ENCODE measurements at places on chromosomes 16 and 17. TPM values are rescaled to one million over a fixed set of nuclear protein-coding genes. Genes with fewer than 3 reads are reported as not detected.

DNA sequence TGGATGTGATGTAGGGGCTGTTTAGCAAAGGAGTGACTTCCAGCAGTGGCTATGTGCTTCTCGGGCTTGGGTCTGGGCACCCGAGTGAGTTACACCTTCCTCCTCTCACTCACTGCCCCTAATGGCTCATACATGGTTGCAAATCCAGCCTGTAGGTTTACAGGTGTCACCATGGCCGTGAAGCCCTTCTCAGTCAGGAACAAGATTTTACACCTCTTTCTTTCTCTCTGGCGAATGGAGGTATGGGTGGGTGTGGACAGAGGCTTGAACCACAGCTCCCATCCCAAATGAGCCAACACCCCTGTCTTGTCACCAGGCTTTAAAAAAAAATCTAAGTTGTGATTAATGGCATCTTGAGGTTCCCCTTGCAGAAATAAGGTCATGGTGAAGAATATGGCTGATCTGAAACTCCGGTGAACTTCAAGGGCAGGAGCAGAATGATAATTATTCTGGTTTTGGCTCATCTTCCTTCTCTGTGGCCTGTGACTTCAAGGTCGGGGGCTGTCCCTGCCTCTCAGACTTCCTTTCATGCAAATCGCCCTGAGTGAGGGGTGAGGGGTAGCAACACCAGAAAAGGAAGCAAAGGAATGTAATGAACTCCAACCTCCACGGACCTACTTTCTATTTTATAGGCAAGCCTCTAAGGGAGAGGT lies 331.2 kb downstream of the MAF start:
- peak; percentile 72 for DNase-seq

- no peak for DNase-seq
Measured at GRCh38 chr17:45087504-45087975, 26.4 kb downstream of the NMT1 start.

The PRR14 gene
- total RNA-seq, result 91.4 TPM

The CCDC40 gene
- not detected for total RNA-seq

The PPL gene
- total RNA-seq, result not detected

- no peak for DNase-seq
Measured at GRCh38 chr17:67458203-67458602, 81.1 kb downstream of the PITPNC1 start.

DNA sequence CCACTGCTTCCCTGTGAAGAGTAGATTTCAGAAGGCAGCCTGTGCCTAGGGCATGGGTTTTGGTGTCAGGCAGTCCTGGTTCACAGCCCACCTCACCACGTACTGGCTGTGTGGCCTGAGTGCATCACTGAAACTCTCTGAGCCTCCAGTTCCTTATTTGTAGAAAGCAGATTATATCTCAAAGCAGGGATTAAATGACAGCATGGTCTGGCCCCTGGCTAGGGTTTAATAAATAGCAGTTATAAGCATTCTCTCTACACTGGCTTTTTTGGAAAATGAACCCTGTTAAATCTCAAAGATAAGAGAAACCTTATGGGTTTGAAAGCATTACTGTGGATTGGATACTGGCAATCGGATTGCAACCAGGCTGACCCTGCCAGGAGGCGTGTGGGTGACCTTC lies 2.9 kb upstream of the MT1M start:
- DNase-seq, result no peak

The ANKRD40CL gene
- not detected for total RNA-seq

DNA sequence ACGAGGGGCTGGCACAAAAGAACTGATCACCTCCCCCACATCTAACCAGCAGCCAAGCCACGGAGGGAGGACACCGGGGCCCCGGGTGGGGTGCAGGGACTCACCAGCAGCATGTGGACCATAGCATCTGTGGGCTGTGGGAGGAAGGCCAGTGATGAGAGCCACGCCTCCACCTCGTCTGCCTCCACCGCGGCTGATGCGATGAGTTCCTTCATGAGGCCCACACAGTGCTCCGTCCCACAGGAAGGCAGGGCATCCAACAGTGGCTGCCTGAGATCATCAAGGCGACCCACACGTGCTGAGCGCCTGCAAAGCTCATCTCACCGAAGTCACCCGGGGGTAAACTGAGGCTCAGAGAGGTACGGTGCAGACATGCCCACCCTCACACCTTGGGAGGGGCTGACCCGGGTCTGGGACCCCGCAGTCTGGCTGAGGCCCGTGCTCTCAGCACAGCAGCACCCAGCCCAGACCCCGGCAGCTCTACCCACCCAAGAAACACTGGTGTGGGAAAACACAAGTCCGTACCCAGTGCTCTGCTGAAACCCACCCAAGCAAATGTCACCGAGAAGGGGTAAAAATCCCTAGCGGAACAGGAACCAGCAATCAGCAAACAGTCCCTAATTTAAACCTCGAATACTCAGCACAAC lies 85.9 kb downstream of the LITAF start:
- DNase-seq, result no peak

DNA sequence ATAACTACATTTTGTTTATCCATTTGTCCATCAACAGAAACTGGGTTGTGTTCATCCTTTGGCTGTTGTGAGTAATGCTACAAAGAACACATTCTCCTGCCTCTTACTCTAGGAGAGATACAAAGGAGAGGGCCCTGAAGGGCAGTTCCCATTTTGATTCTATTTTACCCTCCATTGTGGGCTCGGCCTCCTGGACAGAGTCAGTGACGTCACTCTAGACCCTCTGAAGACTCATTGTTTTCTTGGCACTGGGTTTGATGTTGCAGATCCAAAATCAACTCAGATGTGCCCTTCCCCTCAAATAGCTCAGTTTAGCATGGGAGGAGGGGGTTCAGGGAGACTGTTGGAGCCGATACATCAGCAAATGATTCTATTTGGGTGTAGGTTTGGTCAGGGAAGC lies 280.9 kb downstream of the UTP18 start:
- DNase-seq, result no peak

DNA sequence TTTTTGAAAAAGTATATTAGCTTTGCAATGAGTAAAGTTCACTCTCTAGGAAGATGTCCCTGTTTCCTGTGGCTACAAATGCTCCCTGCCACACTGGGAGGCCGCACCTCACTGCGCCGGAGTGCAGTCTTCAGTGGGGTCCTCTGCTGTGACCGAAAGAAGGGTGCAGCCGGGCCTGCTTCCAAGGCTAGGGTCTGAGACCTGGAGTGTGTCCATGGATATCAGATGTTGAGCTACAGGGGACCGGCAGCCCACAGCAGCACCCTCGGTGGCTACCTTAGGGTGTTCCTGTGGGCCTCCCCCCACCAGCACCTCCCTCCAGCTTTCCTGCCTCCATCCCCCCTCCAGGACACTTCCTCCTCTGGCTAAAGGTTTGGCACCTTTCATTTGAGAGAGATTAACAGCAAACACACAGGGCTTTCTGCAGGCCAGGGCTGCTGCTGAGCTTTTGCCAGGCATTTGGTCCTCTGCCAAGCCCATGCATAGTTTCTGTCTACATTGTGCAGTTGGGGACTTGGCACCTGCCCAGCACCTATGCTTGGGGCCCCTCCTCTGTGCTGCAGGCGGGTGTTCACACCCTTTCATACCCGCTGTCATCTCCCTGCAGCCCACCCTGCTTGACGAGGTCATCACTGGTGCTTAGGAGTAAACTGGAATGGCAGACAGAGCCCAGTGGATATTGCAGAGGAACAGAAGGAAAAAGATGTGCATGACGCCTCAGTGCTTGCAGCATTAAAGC lies 33.8 kb upstream of the CRISPLD2 start:
- no peak for DNase-seq

DNA sequence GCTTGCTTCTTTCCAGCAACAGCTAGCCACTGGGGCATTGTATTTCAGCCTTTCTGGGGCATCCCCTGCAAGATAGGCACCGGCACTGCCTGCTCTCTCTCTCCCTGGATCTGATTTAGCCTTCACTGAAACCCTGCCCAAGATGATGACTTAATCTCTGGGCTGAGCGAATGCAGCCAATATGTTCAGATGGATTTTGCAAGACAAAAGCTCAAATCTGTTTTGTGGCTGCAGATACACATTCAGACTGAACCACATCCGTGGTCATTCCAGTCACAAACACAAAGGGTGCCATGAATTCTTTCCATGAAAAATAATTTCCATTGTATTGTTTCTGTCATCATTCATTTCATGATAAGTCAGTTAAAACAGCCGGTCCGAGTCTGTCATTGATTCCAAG lies 24.2 kb downstream of the SOST start:
- no peak for DNase-seq

The MMP2 gene
- not detected for total RNA-seq

- DNase-seq, result no peak
Measured at GRCh38 chr16:83802554-83803205, 5.1 kb upstream of the HSBP1 start.

- no peak for DNase-seq
Measured at GRCh38 chr16:53091466-53092211, 36.8 kb downstream of the CHD9 start.

The CD7 gene
- 334 TPM for total RNA-seq

The KRT14 gene
- not detected for total RNA-seq

- DNase-seq, result no peak
Measured at GRCh38 chr17:57898487-57899311, 48.9 kb upstream of the MRPS23 start.

DNA sequence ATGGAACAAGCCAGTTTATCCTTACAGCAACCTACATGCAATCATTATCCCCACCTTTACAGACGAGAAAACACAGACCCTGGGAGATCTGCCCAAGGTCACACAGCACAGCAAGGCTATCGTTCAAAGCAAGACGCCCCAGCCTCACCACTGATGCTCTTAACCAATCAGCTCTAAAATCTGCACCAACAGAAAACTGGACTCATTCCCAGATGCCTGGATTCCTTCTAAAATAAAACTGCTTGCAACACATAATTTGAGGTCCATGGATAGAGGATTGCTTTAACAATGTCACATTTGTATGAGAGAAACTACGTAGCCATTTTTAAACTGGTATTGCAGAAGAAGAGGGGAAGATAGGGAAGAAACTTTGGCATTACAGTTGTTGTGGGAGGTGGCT lies 6.8 kb downstream of the COTL1 start:
- DNase-seq, result no peak

DNA sequence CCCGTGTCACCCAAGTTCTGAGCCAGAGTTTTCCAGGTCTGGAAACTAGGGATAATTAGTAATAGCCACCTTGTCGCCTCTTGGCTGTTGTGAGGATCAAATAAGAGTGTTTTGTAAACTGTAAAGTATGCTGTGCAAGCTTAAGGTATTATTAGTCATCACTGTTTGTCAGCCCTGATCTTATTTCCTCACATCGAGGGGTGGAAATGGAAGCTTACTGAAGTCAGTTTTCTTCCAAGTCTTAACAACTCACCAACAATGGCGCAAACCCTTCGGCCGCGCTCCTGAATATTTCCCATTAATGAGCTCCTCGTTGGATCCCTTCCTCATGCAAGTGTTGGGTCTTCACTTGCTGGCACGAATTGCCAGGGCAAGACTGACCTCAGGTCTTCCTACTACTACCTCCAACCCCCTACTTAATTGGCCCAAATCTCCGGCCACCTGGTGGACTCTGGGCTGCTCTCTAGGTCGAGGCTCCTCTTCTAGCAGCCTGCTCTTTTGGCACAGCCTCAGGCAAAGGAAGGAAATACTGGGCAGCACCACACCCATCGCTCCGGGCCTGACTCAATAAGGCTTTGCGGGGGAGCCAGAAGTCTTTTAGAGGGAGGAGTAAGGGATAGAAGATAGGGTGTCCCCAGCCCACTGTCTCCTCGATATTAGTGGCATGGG lies 885 bp upstream of the SLC35B1 start:
- DNase-seq, result no peak

All from activated CD8-positive, alpha-beta T cell treated with anti-CD3 and anti-CD28 coated beads, Interleukin-2, amount 10 ng/mL, durations not matched to agents 7 days and 5 days (primary cell).